ENCODE measurements at places on chromosomes 12 and 14.

DNA sequence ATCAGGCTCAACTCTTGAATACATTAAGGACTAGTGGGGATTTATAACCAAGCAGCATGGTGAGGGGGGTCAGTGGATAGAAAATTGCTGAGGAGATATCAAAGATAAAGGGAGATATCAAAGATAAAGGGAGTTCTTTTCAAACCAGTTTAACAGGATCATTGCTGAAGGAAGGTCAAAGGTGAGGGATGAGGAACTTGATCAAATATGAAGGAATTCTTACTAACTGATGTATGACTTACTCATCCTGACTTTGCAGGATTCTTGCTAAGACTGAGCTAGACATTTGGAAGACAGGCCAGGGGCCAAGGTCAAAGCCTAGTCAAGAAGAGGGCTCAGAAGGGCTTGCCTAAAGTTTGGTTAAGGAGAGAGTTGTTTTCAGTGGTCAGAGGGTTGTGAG, 4.8 kb downstream of the ABHD4 start:
- no peak for DNase-seq

GRCh38 chr12:34397591-34398365, 375.5 kb downstream of the ALG10 start:
- no peak for DNase-seq

GRCh38 chr14:64569138-64569631, 19.4 kb downstream of the PPP1R36 start:
- no peak for DNase-seq

GRCh38 chr14:80455031-80455430, 243.7 kb upstream of the DIO2 start:
- no peak for DNase-seq

DNA sequence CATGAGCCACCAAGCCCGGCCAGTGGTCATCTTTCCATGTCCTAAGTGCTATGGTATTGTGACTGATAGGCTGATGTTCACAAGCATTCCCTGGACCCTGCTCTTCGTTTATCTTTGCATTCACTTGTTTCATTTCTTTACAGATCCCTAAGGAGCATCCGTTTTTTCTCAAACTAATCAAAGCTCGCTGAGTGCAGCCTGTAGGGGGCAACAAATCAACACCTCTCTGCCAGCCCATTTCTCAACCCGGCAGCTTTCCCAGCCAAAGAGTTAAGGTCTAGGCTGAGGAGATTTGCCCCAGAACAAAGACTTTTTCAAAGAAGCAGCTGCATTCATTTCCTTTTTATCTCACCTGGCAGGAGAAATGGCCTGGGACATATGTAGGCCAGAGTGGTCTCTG, 12.1 kb downstream of the SIRT4 start:
- no peak for DNase-seq

DNA sequence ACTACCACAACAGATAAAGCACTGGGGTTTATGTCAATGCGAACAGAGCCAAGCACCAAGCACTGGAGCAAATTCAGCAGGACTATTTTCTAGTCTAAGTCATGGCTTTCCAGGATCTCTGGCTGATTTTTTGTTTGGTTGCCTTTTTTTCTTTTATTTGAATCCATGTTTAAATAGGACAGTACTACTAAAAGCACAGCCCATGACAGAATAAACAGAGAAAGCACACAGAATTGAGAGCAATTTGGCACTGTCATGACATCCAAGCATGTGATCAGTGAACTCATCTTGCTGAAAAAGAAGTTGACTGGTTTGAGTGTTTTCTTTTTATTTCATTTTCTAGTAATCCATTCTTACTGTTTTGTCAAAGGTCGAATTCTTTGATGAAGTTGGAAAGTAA, 23.1 kb upstream of the RERG start:
- no peak for DNase-seq

- no peak for DNase-seq
These were observed 28.2 kb downstream of the RAP1B start for GRCh38 chr12:68638721-68639395.

GRCh38 chr14:72314808-72315435, 382.7 kb downstream of the RGS6 start:
- no peak for DNase-seq

- no peak for DNase-seq
These were observed 109.9 kb downstream of the TTC8 start for GRCh38 chr14:88934351-88934806.

DNA sequence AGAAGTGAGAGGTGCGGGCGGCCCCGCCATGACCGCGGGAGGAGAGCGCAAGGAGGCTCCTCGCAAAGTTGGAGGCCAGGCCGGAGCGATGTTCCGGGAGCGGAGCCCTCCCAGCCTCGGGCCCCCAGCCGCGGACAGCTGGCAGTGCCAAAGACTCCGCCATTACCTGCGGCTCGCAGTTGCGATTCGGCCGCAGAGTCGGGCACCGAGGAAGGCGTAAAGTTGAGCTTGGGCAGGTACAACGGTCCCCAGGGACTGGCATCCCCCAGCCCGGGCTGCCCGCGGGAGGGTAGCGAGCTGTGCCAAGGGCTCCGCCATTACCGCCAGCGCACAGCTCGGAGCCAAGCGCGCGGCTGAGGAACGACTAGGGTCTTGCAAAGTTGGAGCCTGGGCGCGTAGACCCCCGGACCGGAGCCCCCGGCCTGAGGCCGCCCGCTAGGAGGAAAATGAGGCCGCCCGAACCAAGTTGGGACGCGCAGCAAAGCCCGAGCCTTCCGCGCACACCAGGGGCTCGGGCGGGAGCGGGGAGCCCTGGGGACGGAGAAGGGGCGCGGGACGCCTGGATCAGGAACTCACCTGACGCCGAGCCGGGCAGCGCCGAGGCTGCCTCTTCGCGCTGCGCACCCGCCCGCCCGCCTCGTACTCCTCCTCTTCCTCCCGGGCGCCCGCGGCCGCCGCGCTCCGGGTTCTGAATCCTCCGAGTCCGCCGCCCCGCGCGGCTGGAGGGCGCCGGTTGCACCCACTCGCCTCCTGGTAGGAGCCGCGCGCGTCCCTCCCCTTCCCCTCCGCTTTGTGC, 677 bp downstream of the NOS1 start:
- no peak for DNase-seq

- DNase-seq = no peak
These were observed 1099.7 kb downstream of the BCL11B start for GRCh38 chr14:98172243-98172778.

- DNase-seq = no peak
These were observed 73.6 kb upstream of the CNTN1 start for GRCh38 chr12:40618636-40619035.

DNA sequence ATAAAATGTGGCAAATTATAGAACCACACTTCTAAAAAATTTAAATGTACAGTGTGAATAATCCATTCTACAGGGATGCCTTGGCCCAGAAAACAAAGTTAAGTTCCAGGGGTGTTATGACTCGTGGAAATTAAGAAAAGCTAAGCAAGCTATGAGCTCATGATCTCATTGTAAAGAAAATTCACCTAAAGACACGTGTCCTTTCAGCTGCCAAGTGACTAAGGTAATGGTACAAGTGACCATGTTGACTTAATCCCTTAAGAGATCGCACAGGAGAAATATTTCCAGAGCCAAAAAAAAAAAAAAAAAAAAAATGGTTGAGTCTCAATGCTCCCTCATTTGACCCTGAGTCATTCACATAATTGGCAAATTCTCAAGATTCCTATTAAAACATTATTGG, 51.4 kb upstream of the ANO2 start:
- no peak for DNase-seq

DNA sequence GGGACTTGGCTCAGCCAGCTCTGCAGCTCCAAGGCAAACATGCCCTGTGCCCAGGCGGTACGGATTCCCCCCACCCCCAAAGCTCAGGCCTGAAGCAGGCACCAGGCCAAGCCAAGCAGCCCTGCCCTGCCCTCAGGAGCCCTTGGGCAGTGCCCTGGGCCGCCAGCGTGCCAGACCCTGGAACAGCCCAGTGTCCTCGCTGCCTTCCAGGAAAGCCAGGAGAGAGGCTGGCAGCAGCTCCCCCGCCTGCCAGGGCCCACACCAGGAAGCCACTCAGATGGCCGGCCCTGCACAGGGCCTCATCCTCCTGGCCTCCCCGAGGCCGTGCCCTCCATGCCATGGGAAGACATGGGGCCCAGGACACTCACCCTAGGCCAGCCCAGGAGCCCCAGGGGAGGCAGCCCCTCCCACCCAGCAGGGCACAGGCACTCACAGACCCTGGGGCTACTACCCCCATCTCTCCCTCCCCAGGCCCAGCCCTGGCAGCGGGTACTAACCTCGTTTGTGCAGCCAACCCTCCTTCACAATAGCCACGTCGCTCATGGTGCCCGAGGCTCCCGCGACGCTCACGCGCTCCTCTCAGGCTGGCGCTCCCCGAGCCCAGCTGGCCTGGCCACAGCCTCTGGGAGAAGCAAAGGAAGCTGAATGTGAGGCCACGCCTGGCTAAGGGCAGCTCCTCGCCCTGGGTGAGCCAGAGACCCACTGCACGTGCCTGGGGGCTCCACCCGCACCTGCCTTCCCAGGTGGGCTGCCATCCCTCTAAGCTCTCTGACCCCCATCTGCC, 3.3 kb downstream of the AKT1 start:
- no peak for DNase-seq

GRCh38 chr12:126936181-126936851, 1330.7 kb upstream of the TMEM132C start:
- no peak for DNase-seq

DNA sequence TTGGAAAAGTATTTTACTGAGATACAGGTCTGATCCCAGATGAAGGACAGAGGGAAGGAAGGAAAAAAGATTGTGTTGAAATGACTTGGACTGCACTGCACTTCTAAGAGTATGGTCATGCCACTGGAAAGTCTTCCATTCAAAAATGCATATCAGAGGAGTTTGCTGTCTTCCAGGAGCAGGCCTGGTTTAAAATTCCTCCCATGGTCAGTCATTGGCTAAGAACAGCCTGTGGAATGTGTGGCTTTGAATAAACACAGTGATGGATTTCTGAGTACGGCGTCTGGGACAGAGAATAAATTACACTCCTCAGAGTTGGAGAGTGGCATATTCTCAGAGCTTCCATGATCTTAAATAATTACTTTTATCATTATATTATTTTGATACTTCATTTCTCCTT, 245.8 kb upstream of the PDZRN4 start:
- no peak for DNase-seq

- no peak for DNase-seq
These were observed 453.8 kb downstream of the TMEM121 start for GRCh38 chr14:105980224-105980623.

Measured in stimulated activated CD4-positive, alpha-beta T cell treated with anti-CD3 and anti-CD28 coated beads, Interleukin-12 subunit alpha, Interleukin-12 subunit beta, amount 100 ng/mL, for 24 hours (primary cell).